ENCODE measurements at places on chromosomes 12 and 14.
A peak's percentile ranks its signal among the peaks of the same experiment; 100 is the strongest.

DNA sequence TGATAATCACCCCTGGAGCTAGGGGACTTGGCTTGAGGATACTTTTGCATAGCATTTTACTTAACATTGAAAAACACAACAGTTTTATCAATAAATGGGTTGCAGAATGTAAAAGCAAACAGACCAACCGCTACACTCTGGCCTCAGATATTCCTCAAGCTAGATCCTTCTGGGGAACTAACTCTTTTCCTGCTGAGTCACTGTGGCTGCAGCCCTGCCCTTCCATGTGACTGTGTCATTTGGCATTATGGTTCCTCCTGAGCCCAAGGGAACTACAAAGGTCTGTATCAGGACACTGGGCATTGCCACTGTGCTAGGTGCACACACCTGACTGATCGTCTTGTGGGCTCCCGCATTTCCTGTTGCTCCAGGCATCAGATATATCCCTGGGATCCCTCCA is 56.6 kb downstream of the TTC9 start:
- DNase-seq = no peak

- no peak for DNase-seq
Observed at GRCh38 chr12:105595440-105595839, 264.9 kb downstream of the C12orf75 start.

DNA sequence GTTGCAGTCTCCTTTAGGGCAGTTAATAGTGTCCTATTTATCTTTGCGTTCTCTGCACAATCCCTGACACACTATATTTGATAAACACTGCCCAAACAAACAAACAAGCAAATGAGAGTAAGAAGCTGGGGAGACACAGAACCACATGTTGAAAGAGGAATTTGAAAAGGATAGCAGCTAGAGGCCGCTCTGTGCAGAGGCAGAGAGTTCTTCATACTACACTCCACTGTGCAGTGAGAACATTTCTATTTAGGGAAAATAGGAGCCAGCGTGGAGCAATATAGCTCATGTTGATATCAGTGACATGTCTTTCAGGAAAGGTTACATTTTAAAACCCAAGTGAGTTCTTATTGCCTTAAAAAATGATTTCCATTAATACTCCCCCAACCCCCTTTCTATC is 140.3 kb upstream of the SEL1L start:
- no peak for DNase-seq

DNA sequence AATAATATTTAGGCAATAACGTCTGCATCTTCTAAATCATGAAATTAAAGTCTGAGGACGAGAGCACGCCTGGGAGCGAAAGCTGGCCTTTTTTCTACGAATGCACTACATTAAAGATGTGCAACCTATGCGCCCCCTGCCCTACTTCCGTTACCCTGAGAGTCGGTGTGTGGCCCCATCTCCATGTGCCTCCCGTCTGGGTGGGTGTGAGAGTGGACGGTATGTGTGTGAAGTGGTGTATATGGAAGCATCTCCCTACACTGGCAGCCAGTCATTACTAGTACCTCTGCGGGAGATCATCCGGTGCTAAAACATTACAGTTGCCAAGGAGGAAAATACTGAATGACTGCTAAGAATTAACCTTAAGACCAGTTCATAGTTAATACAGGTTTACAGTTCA is 19.3 kb downstream of the CKB start:
- no peak for DNase-seq

GRCh38 chr14:96623676-96624484 is 121.7 kb downstream of the PAPOLA start:
- DNase-seq = no peak

DNA sequence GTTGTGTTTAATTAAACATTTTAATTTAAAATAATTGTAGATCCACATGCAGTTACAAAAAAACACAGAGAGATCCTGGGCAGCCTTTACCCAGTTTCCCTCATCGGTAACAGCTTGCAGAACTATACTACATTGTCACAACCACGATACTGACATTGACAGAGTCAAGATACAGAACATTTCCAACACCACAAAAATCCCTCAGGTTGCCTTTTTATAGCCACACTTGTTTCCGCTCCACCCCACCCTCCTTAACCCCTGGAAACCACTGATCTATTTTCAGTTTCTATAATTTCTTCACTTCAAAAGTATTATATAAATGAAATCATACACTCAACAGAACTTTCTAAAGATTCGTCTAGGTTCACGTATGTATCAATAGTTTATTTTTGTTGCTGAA is 458.8 kb upstream of the SOX5 start:
- no peak for DNase-seq

DNA sequence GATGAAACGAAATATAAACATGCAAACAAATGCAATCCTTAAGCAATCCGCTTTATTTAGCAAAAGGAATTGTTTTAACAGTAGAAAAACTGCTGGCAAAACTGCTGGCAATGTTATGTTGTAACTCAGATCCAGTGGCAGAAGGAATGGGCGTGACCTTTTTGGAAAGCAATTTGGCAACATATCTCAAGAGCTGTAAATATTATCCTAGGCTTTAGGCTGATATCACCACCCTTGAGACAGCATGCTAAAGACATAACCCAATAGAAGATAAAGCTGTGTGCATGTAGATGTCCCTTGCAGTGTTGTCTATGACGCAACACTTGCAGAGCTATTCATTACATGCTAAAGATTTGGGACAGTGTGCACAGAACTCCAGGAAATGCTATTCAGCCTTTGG is 138.5 kb downstream of the DICER1 start:
- DNase-seq = no peak

- DNase-seq = peak; percentile 51
Observed at GRCh38 chr12:121110211-121110940, 22.3 kb upstream of the P2RX7 start.

DNA sequence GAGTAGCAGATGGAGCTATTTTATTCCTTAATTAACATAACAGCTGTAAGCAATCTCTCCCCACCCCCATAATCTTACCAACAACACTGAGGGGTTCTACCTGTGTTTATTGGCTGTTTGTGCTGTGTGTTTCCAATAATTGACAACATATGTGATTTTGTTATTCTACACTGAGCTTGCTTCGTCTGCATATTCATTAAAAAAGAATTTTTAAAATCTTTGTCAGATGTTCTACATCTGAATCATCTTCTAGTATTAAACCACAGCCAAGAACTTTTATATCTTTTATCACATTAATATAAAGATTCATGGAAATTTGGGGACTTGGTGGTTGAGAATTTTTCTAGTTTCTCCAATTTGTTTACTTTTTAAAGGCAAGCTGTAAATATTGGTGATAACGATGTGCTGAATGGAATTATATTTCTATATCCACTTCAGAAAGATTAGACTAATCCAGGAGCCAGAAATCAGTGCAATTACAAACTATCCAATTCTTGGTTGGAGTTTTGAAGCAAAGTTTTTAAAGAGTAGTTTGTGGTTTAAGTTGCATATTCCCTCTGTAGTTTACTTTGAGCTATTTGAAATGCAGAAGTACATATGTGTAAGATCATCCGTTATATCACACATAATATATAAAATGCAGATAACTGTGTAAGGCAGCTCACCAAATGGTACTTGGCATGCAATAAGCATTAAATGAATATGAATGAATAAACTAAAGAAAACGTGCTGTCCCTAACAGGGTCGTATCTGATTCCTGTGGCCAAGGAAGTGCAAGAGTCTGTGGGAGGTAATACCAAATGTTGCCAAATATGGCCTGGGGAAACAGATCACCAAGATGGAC is 206.9 kb downstream of the PELI2 start:
- DNase-seq = no peak

- no peak for DNase-seq
Observed at GRCh38 chr14:31592122-31592521, 30.9 kb downstream of the NUBPL start.

- DNase-seq = no peak
Observed at GRCh38 chr14:85024931-85025330, 505.0 kb upstream of the FLRT2 start.

GRCh38 chr12:108793756-108794441 is 62.6 kb upstream of the CORO1C start:
- DNase-seq = no peak

DNA sequence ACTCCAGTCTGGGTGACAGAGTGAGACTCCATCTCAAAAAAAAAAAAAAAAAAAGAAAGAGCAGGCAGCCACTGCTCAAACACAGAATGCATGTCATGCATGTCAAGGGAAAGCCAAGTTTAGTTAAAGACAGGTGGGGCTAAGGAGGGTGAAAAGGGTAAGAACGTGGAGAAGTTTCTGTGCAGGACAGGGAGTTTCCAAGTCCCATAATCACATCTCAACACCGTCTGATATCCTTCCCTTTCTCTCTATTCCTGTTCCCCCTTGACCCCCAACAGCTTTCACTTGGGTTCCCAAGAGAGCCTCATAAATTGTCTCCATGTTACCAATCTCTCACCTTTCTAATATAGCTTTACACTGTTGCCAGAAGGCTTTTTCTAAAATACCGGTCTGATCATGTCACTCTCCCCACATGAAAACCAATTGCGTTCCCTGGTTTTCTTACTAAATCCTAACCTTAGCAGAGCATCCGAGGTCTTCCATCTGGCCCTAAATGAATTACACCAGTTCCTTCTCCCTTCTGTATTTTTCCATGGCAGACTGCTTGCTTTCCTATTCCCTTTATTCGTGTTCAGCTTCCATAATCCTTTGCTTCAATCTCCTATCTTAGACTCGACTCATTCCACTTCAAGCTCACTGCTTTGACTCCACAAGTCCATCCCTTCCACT is 37.0 kb downstream of the LIMA1 start:
- no peak for DNase-seq

GRCh38 chr14:39241637-39242036 is 7.9 kb downstream of the MIA2 start:
- DNase-seq = no peak

All from stimulated activated CD4-positive, alpha-beta T cell treated with anti-CD3 and anti-CD28 coated beads, Interleukin-2, amount 100 ng/mL, for 4 hours (primary cell).